ENCODE measurements at places on chromosomes 7 and 10.

DNA sequence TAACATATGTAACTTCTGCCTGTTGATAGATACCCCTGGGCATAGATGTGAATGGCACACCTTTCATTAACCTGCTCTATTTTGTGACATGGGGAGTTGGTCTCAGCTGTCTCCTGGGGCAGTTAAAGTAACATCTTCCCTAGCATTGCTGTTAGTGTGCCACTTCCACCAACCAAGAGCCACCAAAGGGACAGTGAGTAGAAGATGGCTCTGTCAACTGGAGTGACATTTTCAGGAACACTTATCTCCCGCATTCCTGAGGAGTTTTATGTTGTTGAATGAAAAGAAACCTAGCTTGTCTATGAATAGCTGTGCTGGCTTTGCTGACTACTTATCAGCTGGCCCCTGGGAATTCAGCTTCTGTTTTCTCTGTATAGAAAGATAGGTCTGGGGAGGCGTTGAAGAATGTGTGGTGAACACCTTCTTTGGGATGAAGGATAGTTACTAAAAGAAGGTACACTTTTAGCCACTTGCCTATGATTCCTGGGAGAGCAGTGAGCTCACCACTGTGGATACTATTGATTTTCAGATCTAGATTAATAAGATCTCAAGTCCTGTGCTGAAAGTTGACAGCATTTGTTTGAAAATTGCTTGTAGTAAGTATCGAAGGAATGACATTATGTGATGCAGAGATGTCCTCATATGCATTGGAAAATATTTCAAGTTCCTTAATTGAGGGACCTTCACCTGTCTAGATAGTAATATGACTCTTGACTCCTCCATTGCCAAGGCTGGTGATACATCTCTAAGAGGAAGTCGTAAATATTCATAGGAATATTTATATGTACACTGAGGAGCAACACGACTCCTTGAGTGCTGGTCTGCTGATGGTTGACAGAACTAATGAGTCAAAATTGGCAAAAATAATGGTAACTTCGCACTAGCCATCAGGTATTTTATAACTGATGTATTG, 7.6 kb downstream of the STARD3NL start:
- DNase-seq = no peak

- DNase-seq = no peak
These were observed 29.5 kb downstream of the SMNDC1 start for GRCh38 chr10:110275128-110275729.

- peak; percentile 77 for DNase-seq
These were observed 277.6 kb downstream of the REEP3 start for GRCh38 chr10:63798599-63799498.

- DNase-seq = no peak
These were observed 50.1 kb downstream of the PLEKHS1 start for GRCh38 chr10:113801569-113801968.

DNA sequence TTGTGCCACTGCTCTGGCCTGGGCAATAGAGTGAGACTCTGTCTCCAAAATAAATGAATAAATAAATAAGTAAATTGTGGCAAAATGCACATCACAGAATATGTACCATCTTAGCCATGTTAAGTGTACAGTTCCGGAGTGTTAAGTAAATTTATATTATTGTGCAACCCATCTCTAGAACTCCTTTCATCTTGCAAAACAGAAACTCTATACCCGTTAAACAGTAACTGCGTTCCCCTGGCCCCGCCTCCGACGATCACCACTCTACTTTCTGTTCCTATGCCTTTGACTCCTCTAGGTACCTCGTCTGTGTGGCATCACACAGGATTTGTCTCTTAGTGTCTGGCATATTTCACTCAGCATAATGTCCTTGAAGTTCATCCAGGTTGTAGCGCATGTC, 356.4 kb upstream of the FOXK1 start:
- no peak for DNase-seq

GRCh38 chr10:133002685-133003084, 60.3 kb upstream of the CFAP46 start:
- no peak for DNase-seq
